ENCODE measurements at places on chromosomes 7 and 10. TPM values are rescaled to one million over a fixed set of nuclear protein-coding genes. Genes with fewer than 3 reads are reported as not detected.

KNDC1 gene
- 0.01 TPM for polyA plus RNA-seq

EVX1 gene
- not detected for polyA plus RNA-seq

LRRC18 gene
- not detected for polyA plus RNA-seq

NXPH1 gene
- polyA plus RNA-seq = not detected

TMEM273 gene
- polyA plus RNA-seq = 9.1 TPM

AOC1 gene
- polyA plus RNA-seq = 0.25 TPM

ZC3HAV1L gene
- 0.44 TPM for polyA plus RNA-seq

GSTO2 gene
- polyA plus RNA-seq = 4.6 TPM

FEZF1 gene
- polyA plus RNA-seq = not detected

NUPR2 gene
- polyA plus RNA-seq = not detected

ECHS1 gene
- polyA plus RNA-seq = 107 TPM

TEX36 gene
- polyA plus RNA-seq = not detected

PPP3CB gene
- 162 TPM for polyA plus RNA-seq

SPAM1 gene
- not detected for polyA plus RNA-seq

RARRES2 gene
- 7.7 TPM for polyA plus RNA-seq

ADAM22 gene
- 0.09 TPM for polyA plus RNA-seq

RHOBTB1 gene
- 28.4 TPM for polyA plus RNA-seq

WBP1L gene
- polyA plus RNA-seq = 54.1 TPM
